Inflammatory macrophage treated with lipopolysaccharide for 4 hours (primary cell): ENCODE measurements at places on chromosomes 12 and 14.
A peak's percentile ranks its signal among the peaks of the same experiment; 100 is the strongest.

DNA sequence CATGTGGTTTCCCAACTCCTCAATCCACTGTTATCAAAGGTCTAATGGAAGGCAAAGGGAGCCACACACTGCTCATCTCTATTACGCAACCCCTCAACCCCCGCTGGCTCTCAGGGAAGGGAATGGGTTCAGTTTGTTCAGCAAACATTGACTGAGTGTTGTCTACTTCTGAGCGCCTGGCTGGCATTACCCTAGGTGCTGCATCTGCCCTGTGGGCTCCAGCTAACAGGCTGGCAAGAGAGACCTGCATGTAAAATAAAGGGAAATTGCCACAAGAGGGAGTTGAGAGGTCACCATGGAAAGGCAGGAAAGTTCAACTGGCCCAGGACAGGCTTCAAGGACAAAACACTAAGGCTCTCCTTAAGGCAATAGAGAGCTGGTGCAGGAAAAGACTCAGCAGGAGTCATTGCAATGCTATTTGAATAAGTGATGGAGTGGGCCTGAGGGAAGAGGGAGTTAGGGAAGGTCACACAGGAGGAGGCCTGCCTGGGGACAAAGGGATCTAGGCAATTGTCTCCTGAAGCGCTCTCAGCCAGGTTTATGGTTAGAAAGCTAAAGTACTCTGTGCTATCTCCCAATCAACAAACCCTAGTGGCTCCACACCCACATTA is 5.5 kb upstream of the ZNF740 start:
- peak; percentile 47 for DNase-seq

GRCh38 chr12:109863847-109864712 is 16.3 kb downstream of the GLTP start:
- DNase-seq: peak; percentile 52

DNA sequence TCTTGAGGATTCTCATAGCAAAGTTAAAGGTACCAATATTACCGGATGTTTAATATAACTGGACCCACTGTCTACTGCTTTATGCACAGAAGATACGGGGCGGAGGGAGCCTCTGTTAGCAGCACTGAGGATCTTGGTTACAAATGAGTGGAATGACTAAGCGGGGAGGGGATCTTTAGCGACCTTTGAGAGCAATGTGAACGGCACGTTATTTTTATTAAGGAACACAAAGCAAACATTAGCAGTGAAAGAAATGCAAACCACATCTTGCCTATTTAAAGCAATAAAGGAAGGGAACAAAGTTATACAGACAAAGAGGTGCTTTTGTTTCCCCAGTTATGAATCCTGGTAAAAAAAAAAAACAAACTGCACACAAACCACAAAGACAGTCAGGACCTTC is 27.1 kb upstream of the PRMT8 start:
- no peak for DNase-seq

DNA sequence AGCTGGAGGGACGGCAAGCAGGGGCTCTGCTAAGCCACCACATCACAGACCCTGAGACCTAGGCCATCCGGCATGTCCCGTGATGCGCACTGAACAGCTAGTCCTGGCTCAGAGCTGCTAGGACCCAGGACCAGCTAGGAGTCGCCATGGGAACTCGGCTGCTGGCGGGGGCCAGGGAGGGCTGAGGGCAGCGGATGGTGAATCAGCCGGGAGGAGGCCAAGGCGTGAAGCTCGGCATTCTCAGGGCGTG is 5.1 kb downstream of the AHNAK2 start:
- DNase-seq: no peak

GRCh38 chr12:106764220-106764619 is 10.3 kb upstream of the RIC8B start:
- DNase-seq: no peak

- DNase-seq: no peak
These were observed 384.8 kb downstream of the TMEM121 start for GRCh38 chr14:105911006-105911847.

GRCh38 chr12:25502118-25502517 is 51.0 kb downstream of the LMNTD1 start:
- DNase-seq: peak; percentile 4

- DNase-seq: peak; percentile 27
These were observed 4.5 kb downstream of the DYRK4 start for GRCh38 chr12:4566474-4566873.

- peak; percentile 3 for DNase-seq
These were observed 224.2 kb upstream of the PWP1 start for GRCh38 chr12:107461222-107461975.

- peak; percentile 15 for DNase-seq
These were observed 80.8 kb downstream of the EMP1 start for GRCh38 chr12:13277293-13277692.

DNA sequence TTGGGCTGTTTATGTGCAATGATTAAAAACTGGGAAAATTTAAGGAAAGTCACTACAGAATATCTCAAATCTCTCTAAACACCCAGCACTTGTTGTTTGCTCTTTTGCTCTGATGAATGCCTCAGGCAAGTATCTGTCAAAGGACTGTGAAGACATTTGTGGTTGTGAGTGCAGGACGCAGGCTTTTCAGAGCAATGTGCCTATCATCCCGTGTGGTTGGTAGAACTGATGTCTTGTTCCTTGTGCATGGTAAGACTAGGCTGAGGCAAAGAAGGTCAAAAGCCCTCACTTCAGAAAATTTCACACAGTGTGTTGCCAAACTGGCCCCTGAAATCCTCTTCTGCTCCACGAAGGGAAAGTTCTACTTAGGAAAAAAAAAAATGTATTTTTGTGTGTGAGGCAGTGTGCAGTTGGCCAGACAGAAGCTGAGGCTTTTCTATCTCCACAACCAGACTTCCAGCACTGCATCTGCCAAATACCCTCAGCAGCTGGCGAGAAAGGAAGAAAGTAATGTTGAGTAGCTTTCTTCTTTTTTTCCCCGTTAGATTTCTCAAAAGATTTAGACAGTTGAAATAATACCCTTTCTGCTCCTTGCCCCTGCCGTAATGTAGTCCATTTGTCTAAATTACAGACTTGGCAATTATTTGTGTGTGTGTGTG is 1103.1 kb downstream of the VRK1 start:
- DNase-seq: no peak

DNA sequence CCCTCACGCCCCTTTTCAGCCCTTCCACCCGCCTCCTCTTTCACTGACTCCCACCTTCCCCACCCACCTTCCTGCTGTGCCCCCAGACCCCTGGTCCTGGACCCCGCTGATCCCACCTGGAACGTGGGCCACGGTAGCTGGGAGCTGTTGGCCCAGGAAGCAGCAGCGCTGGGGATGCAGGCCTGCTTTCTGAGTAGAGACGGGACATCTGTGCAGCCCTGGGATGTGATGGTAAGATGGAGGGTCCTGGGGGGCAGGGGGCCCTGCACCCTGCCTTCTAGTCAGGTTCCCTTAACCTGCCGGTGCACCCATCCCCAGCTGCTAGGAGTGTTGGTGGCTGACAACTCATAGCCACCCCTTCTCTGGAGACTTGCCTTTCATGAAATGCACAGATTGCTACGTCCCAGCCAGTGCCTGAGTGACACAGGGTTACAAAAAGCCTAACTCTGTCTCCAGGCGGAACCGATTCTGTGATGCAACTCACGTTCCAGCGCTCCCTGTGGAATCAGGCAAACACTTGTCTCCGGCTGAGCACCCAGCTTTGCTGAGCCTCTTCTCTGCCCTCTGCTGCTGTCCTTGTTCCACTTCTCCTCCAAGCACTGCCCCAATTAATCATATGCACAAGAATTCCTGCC is 15.0 kb upstream of the OAS2 start:
- no peak for DNase-seq

DNA sequence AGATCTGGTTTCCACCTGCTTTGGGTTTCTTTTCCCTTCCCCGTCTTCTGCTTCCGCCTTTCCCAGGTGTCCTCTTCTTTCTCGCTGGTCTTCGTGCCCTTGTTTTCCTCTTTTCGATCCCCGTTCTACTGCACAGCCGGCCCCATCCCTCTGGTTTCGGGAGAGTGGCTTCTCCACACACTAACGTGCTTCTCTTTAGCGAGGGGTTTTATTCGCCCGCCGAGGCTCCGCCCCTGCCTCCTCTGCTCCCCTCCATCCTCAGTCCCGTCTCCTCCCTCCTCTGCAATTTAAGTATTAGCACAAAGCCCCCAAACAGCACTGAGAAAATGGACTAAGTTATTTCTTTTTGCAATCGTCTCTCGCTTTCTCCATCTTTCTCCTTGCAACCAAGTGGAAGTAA is at the start of gene SLC7A8:
SLC7A8 (minus strand) TSS at position 182 of the 400 bp plus-strand sequence. CDS start 746 bp downstream, outside the sequence.
- DNase-seq: no peak

DNA sequence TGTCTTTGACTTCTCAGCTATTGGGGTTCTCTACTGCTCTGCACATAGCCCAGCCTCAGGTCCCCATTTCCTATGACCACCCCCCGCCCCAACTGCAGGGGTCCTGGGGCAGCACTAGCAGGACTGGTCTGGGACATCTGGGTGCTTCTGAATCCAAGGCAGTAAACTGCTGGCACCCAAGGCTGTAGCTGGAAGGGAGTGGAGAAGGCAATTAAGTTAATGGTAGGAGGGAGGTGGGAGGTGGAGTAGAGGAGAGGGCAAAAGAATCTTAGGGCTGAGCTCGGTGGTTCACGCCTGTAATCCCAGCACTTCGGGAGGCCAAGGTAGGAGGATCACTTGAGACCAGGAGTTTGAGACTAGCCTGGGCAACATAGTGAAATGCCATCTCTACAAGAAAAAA is 11.5 kb downstream of the PLEK2 start:
- no peak for DNase-seq

DNA sequence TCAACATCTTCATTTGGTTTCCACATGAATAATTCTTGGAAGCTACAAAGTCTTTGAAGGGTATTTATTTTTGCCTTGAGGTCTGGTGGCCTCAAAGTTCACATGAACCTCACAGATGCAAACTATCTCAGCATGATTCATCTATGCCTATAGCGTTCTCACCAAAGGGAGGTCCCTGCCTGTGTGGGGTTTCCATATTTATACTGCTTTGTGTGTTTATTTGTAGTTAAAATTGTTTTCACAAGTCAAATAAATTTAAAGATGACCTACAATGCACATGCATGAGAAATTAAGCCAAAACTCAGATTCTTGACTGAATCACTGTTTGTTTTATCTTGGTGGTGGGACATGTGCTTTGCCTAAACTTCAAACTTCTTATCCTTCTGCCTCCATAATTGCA is 176.7 kb downstream of the PPM1H start:
- no peak for DNase-seq

DNA sequence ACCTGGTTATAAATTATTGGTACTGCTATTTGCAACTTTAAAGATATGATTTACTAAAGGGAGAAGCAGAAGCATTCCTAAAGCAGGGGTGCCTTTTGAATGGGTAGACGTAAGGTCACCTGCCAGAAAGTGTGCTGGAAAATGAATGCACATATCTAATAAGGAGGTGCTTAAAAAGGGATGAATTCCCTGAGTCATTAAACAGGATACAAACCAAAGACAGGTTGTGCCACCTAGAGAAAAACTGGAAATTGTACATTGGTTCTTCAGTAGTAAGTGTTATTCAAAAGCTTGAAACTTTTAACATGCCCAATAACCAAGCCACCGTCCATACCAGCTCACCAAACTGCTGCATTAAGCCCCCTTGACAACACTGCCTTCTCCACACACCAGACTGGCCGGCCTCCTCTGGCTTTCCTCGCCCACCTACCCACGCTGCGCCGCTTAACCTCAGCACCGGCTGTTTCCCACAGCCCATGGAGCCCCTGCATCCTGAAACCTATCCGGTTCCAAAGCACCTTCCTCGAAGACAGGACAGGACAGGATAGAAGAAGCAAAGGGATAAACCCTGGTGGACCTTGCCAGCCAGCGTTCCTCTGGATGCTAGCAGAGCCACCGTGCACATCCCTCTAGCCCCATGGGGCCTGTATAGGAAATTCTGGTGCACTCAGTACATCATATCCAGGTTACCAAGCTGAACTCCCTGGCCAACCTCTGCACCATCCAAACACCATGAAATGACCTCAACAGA is 201.5 kb upstream of the CAND1 start:
- no peak for DNase-seq

GRCh38 chr12:67925077-67925476 is 64.2 kb upstream of the IFNG-AS1 start:
- DNase-seq: no peak
